ENCODE measurements at places on chromosomes 1 and 21.

DNA sequence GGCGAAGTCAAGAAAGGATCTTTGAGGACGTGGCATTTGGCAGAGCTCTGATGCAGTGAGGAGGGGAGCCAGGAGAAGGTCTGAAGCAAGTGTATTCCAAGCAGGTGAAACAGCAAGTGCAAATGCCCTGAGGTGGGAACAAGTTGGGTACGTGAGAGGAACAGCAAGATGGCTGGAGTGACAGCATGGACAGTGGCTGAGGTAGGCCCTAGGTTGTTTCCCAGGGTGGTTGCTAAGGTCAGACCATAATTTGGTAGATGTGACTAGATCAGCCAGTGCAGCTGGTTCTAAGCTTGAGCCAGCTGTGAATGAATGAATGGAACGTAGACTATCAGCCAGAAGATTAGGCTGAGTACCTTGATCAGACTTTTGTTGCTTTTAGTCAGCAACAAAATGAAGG lies 37.5 kb upstream of the JUN start:
- no peak for DNase-seq

GRCh38 chr1:119680193-119680592 lies 31.5 kb upstream of the PHGDH start:
- DNase-seq, result no peak

GRCh38 chr1:58620259-58620658 lies 43.2 kb upstream of the TACSTD2 start:
- DNase-seq, result no peak

GRCh38 chr1:69506721-69507120 lies 61.0 kb upstream of the LRRC7 start:
- DNase-seq, result no peak

GRCh38 chr1:184520336-184520735 lies 133.5 kb downstream of the C1orf21 start:
- DNase-seq, result no peak

DNA sequence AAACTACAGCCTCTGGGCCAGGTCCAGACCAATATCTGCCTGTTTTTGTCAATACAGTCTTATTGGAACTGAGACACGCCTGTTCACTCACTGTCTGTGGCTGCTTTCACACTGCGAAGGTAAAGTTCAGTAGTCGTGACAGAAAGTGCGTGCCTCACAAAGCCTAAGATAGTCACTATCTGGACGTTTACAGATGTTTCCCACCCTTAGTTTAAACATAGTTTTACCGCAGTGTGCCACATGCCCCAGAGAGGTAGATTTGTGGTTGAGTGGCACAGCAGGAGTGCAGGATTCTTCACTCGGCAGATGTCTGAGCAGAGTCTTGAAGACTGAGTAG lies 61.9 kb downstream of the NFASC start:
- DNase-seq, result no peak

- no peak for DNase-seq
These were observed 30.0 kb upstream of the SDE2 start for GRCh38 chr1:226029093-226029496.

GRCh38 chr1:147542569-147542897 lies 1.2 kb downstream of the BCL9 start:
- no peak for DNase-seq

GRCh38 chr1:44483089-44483874 lies 78.2 kb downstream of the RNF220 start:
- DNase-seq, result no peak

DNA sequence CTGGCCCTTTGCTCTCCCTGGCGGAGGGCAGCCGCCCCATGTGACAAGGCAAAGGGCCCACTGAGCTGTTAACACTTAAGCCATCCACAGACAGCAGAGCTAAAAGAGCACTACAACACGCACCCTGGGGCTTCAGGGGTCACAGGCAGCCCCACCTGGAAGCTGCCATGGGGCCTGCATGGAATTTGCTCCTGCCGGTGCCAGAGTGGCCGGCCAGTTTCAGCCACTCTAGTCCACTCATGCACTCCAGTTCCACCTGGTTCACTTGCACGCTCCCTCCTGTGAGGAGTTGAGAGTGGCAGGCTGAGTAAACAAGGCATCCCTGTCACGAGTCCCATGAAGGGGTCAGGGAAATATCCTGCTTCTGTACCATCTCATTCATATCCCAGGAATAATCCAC lies 55.3 kb downstream of the RIMS3 start:
- no peak for DNase-seq

- DNase-seq, result no peak
These were observed 37.2 kb downstream of the ADSS2 start for GRCh38 chr1:244414543-244414942.

GRCh38 chr1:21869620-21870121 lies 57.6 kb downstream of the LDLRAD2 start:
- no peak for DNase-seq

DNA sequence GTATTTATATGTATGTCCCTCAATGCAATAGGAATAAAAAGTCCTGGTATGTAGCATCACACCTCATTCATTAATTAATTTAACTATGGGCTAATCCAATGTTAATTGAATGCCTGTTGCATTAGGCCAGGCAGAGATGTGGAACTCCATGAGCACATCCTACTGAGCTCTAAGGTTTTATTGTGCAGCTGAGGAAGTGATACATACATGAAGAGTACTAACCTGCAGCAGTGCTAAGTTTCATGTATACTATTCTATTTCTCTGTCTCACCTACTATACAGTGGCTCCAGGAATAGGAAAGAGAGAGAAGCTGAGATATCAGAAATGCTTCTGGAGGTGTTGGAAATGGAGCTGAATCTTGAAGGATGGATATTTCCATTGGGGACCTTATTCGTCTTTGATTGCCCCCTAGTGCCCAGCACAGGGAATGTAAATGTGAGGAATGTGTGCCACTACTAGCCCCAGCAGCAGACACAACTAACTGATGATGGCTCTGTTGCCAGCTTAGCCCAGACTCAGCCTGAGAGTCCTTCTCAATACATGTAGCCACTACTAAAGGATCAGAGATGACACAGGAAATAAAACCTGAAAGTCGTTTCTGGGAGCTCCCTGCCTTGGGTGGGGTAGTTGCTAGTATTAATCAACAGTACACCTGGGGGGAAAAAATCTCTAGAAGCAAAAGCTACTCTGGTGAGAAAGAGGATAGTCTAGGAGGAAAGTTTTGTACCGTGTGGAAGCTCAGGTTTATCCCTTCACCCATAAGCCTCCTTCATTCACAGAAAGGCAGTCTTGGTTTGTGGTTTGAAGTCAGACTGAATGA lies 173.3 kb upstream of the FOXD3 start:
- DNase-seq, result no peak

DNA sequence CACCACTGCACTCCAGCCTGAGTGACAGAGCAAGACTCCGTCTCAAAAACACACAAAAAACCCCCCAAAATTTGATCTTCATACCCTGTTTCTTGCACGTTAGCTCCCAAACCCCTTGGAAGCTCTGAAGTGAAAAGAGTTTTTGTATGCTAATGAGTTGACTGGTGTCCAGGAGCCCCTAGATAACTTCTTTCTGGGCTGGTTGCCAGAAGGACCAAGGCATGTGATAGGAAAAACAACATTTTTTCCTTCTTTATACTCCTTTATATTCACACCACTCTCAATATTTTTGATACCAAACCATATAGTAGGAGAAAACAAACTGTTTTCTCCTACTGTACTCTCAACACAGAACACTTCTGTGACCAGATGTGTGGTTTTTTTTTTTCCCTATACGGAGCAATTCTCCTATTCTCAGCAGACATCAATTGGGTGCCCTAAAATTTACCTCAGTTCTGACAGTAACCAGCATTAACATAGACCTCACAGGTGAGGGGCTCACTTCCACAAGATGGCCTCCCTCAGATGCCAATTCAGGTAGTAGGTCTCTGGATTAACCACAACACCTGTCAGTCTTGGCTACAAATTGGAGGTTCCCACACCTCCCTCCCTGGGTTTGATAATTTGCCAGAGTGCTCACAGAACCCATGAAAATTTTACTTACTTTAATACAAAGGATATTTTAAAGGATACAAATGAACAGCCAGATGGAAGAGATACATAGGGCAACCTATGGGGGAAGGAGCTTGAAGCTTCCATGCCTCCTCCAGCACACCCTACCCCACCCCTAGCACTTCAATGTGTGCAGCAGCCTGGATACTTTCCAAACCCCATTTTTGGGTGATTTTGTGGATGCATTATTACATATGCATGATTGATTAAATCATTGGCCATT lies 25.6 kb downstream of the ZYG11B start:
- DNase-seq, result no peak

- no peak for DNase-seq
These were observed 28.4 kb upstream of the AHCTF1 start for GRCh38 chr1:246959944-246960693.

GRCh38 chr1:160681891-160682140 lies 29.8 kb downstream of the CD48 start:
- no peak for DNase-seq

DNA sequence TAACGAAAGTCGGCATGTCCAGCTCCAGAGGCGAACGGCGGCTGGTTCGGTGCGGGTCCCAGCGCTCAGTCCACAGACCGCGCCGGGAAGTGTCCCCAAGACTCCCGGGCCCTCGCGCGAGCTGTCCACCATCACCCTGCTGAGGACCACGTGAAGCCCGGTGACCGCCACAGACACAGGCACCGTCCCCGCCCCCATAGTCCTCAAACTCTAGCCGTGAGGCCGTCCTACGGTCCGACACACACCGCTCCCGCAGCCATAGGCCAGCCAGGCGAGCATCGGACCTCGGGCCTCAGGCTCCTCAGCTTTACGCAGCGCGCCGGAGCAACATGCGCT lies 535 bp downstream of the SETD4 start:
- no peak for DNase-seq

- no peak for DNase-seq
These were observed 8.3 kb upstream of the MEF2D start for GRCh38 chr1:156508955-156509234.

DNA sequence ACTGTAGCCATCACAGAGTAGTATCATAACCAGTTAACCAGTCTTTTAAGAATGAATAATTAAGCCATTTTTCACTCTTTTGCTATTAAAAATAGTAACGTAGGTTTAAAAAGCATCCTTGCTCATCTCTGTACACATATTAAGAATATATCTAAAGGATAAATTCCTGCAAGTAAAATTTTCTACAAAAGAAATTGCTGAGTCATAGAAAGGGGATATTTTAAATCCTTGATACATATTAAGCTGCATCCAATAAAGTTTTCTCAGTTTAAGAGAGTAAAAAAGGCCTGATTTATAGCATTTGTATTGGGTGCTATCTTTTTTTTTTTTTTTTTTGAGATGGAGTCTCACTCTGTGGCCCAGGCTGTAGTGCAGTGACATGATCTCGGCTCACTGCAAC lies 1.9 kb upstream of the CTH start:
- no peak for DNase-seq

Data from activated T-helper 1 cell treated with Interleukin-2 at 50 U/mL for 16 hours (primary cell).